ENCODE measurements at places on chromosomes 2 and 18.

GRCh38 chr2:48714245-48714644, 41.3 kb downstream of the LHCGR start:
- DNase-seq, result no peak

DNA sequence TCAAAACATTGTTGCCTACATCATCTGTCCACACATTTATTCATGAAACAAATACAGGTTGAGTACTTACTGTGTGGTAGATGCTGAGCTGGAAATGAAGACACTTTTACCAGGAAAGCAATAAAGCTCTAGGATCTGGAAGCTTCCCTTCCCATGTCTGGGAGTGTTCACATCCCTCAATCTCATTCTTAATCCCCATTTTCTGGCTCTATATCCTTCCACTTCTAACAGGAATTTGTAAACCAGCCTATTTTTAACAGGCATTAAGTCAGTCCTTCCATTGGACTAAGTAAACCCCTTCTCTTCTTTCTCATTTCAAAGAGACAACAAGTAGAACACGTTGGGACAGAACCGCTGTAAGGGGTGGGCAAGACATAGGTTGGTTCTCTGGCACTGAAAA, 589.5 kb downstream of the ARHGAP15 start:
- no peak for DNase-seq

- DNase-seq, result no peak
Measured at GRCh38 chr18:650428-650858, 7.0 kb upstream of the TYMS start.

DNA sequence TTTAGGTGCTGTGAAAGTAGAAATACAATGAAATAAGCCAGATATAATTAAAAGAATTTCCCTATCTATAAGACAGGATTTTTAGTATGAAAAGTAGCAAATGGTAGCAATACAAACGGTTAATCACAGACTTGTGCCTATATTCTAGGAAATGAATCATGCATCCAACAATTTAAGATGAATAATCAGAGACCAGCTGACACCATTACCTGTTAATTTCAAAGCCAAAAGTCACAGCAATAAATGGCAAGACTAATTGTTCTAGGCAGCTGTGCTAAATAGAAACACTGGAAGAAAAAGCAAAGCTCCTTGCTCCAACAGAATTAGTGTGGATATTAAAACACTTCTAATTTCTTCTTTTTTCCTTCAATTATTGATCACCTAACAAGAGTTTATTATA, 35.1 kb upstream of the MPP4 start:
- DNase-seq, result no peak

DNA sequence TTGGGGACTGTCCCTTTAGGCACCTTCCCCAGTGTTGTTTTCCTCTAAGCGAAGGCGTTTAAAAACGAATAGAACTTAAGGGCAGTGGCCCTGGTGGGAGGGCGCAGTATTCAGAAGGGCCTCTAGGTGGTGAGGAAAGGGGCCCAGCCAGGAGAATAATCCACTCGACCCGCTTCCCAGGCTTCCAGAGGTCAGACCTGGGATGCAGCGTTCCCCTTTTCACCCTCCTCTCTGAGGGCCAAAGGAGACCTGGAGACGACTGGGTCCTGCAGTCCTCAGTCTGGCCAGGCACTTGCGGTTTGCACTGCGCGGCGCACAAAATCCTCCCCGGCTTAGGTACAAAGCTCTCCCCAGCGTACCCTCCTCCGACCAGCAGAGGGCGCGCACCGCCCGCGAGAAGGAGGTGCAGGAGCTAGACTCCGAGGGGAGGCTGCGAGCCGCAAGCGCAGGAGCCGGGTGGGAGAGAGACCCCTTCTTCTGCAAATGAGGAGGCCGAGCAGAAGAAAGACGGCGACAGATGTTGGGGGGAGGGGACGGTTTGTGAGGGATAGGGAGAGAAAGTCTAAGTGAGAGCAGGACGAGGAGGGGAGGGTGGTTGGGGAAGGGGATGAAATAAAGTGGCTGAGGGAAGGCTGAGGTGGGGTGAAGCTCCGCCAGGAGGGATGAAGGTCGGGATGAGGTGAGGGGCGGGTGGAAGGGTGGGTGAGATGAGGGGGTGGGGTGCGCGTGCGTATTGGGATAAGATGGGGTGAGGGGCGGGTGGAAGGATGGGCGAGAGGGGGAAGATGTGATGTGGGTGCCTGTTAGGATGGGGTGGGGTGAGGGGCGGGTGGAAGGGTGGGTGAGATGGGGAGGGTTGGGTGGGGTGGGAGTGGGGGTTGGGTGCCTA, 4.9 kb downstream of the FEV start:
- DNase-seq, result peak; percentile 82

DNA sequence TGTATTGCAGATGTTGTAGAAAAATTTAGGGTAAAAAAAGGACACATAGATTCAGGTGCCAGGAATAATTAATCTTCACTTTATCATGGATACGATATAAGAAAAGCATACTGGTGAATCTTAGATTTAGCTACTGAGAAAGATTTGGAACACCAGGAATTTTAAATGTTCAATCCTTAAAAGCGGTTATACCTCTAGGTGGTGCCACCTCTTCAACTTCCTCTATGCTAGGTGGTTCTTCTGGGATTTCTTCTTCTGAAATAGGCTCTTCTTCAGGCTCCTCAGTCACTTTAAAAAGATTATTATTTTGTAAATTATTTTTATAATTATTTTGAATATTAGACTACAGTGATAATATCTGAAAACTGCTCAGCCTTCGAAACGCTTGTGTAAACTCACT, 133.1 kb downstream of the TTN start:
- DNase-seq, result no peak

- no peak for DNase-seq
Measured at GRCh38 chr2:69608109-69608508, 35.4 kb downstream of the AAK1 start.

GRCh38 chr2:201467666-201468065, 16.1 kb downstream of the STRADB start:
- no peak for DNase-seq

DNA sequence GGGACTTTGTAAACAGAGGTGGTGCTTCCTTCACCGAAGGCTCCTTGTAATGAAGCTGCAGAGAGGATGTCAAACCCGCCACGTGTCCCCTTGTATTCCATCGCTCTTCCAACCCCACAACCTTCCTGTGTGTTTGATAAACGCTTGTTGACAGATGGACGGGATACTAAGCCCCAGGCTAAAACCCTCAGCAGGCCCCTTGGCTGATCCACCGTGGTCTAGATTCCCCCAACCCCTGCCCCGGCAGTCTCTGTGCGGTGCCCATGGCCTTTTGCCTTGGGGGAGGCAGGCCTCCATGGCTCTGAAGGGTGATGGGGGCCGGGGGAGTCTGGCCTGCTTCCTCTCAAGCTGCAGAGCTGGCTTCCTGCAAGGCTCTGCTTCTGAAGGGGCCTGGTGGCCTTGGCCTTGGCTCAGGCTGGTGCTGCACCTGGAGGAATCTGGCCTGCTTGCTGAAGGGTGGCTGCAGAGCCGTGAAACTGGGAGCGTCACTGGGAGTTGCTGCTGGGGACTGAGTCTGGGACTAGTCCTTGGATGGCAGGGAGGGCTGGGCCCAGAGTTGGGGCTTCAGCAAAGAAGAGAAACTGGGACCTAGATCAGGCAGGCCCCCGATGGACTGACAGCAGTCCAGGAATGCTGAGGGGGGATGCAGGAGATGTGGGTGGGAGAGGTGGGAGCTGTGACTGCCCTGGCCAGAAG, 9.6 kb upstream of the NTSR2 start:
- DNase-seq, result no peak

- no peak for DNase-seq
Measured at GRCh38 chr18:14930076-14930475, 182.1 kb downstream of the ANKRD30B start.

GRCh38 chr2:27871802-27872201, 18.4 kb downstream of the RBKS start:
- no peak for DNase-seq

DNA sequence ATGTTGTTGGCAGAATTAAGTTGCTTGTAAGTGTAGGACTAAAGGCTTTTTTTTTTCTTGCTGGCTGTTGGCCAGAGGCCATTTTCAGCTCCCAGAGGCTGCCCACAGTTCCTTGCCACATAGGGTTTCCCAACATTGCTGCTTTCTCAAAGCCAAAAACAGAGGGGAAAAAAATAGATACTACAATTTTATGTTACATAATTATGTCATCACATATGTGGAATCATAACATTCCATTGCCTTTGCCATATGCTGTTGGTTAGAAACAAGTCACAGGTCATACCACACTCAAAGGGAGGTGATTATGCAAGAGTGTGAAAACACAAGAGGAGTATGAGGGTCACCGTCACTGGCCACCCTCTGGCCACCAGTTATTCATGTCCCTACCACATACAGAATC, 154.5 kb downstream of the RTN4 start:
- no peak for DNase-seq

DNA sequence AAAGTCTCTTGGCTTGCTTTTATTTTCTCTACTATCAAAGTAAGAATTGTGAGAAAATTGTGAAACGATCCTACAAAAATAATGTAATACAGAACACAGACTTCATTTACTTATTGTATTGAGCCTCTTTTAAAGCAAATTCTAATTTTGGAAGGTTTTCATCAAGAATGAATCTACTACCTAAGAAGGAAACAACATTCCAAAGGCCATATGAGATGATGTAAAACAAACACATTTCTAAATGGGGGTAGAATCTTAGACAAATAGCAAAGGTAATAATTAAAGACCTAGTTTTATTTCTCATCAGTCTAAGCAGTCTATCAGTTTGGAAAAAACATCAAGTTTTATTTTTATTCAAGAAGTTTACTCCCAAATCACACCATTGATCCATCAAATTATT, 20.6 kb downstream of the FN1 start:
- no peak for DNase-seq

DNA sequence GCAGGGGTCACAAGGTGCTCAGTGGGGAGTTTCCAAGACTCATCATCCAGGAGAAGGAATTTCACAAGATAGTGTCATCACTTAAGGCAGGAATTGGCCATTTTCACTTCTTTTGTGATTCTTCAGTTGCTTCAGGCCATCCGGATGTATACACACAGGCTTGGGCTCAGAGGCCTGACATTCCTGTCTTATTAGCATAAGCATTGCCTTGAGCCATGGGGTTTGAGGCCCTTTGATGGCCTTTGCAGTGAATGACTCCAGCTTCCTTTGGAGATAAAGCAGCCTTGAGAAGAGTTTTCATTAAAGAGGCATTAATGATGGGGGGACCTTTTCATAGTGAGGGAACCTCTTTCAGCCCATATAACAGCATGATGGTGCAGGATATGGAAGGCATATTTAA, 366.0 kb upstream of the CNTNAP5 start:
- no peak for DNase-seq

DNA sequence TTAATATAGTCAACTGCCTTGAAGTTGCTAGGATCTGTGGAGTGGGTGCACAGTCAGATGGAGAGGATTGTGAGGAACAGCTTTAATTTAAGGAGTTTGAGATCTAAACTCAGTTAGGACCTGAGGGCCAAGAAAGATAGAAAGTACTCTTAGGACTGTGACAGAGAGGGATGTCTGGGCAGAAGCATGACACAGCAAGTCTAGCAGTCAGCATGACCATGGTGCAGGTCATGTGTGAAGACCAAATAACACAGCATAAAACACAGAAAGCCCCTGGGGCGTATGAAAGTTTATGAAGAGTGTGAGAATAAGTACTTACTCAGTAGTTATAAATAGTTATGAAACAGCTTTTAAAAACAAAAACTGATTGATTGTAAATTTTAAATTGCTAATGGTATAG, 107.2 kb downstream of the GALNT1 start:
- no peak for DNase-seq

- DNase-seq, result no peak
Measured at GRCh38 chr2:222903234-222904220, 42.7 kb downstream of the ACSL3 start.

- DNase-seq, result no peak
Measured at GRCh38 chr2:119947535-119947934, 65.3 kb upstream of the EPB41L5 start.

GRCh38 chr2:213162516-213163118, 11.2 kb upstream of the IKZF2 start:
- DNase-seq, result no peak

DNA sequence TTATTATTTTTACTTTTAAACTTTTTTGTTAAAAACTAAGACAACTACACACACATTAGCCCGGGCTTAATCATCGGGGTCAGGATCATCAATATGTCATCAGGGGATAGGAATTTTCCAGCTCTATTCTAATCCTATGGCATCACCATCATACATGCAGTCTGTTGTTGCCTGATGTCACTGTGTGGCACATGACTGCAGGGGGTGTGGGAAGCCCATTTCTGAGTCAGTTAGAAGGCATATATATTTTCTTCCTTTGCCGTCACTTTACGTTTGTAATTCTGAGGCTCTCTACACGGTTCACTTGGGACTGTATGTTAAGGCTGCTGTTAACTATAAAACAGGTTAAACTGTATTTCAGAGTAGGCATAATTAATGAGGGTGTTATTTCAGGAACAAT, 144.4 kb upstream of the ITGA6 start:
- no peak for DNase-seq

DNA sequence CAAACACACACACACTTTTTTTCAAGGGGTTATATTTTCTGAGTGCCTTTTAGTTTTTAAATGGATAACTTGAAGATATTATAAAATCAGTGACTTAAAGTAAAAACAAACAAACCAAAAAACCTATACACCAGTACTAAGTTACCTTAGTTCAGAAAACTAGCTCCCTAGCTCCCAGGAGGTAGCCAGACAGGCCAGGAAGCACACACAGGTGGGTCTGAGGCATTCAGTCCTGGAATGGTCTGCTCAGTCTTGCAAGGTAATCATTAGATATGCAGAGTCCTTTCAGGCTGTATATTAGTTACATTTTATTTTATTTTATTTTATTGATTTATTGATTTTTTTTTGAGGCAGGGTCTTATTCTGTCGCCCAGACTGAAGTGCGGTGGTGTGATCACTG, 10.7 kb upstream of the DYNC2LI1 start:
- no peak for DNase-seq

DNA sequence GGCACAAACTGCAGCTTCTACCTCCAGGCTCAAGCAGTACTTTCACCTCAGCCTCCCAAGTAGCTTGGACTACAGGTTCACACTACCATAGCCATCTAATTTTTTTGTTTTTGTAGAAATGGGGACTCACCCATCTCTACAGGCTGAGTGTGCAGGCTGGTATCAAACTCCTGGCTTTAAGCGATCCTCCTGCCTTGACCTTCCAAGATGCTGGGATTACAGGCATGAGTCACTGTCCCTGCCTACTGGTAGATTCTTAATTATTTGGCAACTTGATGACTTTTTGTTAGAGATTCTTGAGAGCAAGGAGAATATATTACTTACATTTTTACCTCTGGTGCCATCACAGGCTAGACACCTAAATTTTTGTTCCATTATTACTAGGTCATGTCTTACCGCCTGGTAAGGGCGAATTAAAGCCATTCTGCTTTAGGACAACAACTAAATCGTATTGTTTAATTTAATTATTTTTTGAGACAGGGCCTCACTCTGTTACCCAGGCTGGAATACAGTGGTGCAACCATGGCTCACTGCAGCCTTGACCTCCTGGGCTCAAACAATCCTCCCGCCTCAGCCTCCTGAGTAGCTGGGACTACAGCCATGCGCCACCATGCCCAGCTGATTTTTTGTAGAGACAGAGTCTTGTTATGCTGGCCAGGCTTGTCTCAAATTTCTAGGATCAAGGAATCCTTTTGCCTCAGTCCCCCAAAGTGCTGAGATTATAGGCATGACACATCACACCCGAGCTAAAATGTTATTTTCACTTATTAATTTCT, 15.7 kb downstream of the DYNC1I2 start:
- no peak for DNase-seq
